Hematopoietic multipotent progenitor cell treated with erythropoietin and hydrocortisone succinate and interleukin-3 and kit ligand, for 4 days (in vitro differentiated cells): ENCODE measurements at places on chromosomes 13 and 19.

GRCh38 chr13:107296804-107297203, 728.9 kb upstream of the ARGLU1 start:
- DNase-seq, result no peak

- no peak for DNase-seq
Measured at GRCh38 chr19:17540174-17540573, 15.3 kb upstream of the COLGALT1 start.

- no peak for DNase-seq
Measured at GRCh38 chr19:7766535-7766934, 3.5 kb downstream of the CLEC4M start.

DNA sequence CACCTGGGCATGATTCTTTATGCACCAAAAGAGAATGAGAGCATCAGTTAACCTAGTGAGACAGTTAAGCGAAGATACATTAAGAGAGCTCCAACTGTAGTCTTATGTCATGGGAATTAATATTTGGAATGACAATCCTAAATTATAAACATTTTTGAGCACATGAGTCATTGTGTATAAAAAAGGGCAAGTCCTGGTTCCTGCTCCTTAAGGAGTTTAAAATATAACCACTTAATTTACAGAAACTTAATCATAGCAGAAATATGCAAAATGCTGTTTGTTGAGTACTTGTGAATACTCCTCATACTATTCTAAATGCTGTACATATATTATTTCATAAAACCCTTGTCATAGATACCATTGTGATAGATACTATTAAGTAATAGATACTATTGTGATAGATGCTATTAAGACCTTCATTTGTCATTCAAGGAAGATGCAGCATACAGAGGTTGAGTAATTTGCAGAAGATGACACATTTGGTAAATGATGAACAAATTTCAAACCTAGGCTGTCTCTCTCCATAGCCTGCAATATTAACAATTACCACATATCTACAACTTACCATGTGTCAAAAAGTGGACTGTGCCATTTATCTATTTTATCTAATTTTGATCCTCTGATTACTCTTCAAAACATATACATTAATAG, 301.0 kb downstream of the TBC1D4 start:
- DNase-seq, result no peak

- DNase-seq, result peak; percentile 34
Measured at GRCh38 chr19:14580623-14581237, 2.2 kb upstream of the CLEC17A start.

- DNase-seq, result no peak
Measured at GRCh38 chr19:22832031-22832762, at the start of gene ZNF723. ZNF723 (plus strand) TSS chr19:22832291; CDS start chr19:22832380, 89 bp downstream.

GRCh38 chr13:79312340-79312855, 93.7 kb downstream of the RBM26 start:
- no peak for DNase-seq

- peak; percentile 87 for DNase-seq
Measured at GRCh38 chr19:4181053-4181508, 1.3 kb downstream of the SIRT6 start.
